Mesothelial cell of epicardium (in vitro differentiated cells): ENCODE measurements at places on chromosomes 5 and 9.

GRCh38 chr9:34520096-34520495 lies 2.7 kb downstream of the ENHO start:
- no peak for DNase-seq

- DNase-seq, result no peak
Observed at GRCh38 chr9:10633785-10634184, 21.0 kb upstream of the PTPRD start.

DNA sequence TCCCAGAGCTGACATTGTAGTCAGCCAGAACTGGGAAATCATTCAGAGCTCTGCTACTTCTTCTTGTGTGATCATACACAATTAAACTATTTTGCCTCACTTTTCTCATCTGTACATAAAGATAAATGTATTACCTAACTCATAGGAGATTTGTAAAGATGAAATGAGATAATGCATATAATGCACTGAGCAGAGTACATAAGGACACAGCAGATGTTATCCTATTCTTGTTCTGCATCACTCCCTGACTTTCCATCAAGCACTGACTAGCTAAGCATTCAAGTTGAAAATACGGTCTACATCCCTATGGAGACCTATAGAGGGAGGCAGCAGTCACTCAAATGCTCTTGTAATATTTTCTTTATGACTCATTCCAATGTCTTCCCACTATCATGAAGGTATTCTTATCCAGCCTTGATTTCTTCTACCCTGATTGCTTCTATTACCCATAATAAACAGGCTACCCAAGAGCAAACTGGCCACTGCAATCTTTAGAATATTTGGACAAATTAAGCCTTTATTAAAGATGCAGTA lies 16.3 kb upstream of the PRR16 start:
- no peak for DNase-seq

GRCh38 chr5:56503929-56504328 lies 270.8 kb upstream of the ANKRD55 start:
- DNase-seq, result no peak

GRCh38 chr5:112703866-112704820 lies 33.5 kb upstream of the APC start:
- no peak for DNase-seq

DNA sequence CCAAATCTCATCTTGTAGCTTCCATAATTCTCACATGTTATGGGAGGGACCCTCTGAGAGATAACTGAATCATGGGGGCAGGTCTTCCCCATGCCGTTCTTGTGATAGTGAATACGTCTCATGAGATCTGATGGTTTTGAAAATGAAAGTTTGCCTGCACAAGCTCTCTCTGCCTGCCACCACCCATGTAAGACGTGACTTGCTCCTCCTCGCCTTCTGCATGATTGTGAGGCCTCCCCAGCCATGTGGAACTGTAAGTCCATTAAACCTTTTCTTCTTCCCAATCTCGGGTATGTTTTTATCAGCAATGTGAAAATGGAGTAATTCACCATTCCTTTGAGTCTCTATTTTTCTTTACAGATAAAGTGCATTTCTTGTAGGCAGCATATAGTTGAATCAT lies 66.9 kb upstream of the FNIP1 start:
- no peak for DNase-seq

GRCh38 chr5:10448754-10449360 lies 7.2 kb downstream of the ROPN1L start:
- DNase-seq, result no peak

DNA sequence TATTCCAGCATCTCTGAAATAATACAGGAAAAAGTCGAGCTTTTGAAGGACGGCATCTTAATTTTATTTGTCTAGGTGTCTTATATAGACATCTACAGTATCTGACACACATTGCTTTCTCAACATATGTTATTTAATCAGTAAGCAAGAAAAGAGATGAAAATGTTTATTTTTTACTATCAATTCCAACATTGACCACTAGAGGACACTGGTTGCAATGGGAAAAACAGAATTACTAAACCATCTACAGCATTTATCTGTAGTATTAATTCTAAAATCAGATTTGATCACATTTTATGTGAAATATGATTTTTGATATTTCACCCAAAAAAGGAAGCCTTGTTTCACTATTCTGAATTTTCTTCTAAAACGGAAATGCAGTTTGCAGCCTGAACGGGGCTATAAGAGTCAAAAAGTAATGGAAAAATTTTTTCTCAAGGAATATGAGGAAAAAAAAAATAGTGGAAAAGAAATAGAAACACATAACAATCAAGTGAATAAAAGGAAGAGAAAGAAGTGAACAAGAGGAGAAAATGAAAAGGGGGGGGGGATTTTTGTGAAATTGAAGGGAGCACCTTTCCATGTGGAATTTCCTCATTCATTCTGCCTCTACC lies 98.6 kb downstream of the OSTF1 start:
- no peak for DNase-seq

- no peak for DNase-seq
Observed at GRCh38 chr5:173093606-173094005, 37.5 kb downstream of the CREBRF start.

DNA sequence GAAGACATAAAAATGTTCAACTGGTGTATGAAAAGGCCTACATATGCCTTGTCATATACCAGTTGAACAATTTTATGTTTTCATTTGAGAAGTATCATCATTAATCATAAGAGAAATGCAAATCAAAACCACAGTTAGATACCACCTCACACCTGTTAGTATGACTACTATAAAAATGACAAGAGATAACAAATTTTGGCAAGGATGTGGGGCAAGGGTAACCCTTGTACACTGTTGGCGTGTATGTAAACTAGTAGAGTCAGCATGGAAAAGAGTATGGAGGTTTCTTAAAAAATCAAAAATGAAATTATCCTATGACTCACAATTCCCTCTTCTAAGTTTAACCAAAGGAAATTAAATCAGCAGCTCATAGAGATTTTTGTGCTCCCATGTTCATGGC lies 250.4 kb upstream of the ST8SIA4 start:
- DNase-seq, result no peak

GRCh38 chr5:170479484-170479883 lies 24.3 kb upstream of the KCNIP1 start:
- no peak for DNase-seq

- DNase-seq, result no peak
Observed at GRCh38 chr9:69940674-69941073, 103.0 kb upstream of the MAMDC2 start.

DNA sequence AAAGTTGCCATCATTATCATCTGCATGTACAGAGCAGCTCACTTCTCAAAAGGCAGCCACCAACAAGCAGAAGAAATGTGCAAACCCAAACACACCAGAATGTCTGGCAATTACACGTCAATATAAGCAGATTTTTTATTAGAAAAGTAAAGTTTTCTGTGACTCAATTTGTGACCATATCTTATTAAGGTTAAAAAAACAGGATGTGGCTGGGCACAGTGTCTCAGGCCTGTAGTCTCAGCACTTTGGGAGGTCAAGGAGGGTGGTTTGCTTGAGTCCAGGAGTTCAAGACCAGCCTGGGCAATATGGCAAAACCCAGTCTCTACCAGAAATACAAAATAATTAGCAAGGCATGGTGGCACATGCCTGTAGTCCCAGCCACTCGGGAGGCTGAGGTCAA lies 176.7 kb downstream of the FANCC start:
- no peak for DNase-seq

DNA sequence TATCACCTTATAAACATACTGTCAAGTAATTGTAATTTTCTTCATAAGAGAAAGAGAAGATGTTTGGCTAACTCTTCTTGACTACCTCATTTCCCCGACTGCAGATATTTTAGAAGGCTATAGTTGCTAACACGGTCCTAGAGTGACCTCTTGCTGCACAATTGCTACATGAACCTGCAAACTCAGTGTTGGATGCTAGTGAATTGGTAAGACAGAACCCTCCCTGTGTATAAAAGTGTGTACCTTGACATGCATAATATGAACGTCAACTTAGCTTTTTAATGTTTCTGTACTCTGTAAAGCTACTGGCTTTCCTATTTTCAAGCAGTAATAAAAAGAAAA lies 46.7 kb upstream of the CER1 start:
- DNase-seq, result no peak

DNA sequence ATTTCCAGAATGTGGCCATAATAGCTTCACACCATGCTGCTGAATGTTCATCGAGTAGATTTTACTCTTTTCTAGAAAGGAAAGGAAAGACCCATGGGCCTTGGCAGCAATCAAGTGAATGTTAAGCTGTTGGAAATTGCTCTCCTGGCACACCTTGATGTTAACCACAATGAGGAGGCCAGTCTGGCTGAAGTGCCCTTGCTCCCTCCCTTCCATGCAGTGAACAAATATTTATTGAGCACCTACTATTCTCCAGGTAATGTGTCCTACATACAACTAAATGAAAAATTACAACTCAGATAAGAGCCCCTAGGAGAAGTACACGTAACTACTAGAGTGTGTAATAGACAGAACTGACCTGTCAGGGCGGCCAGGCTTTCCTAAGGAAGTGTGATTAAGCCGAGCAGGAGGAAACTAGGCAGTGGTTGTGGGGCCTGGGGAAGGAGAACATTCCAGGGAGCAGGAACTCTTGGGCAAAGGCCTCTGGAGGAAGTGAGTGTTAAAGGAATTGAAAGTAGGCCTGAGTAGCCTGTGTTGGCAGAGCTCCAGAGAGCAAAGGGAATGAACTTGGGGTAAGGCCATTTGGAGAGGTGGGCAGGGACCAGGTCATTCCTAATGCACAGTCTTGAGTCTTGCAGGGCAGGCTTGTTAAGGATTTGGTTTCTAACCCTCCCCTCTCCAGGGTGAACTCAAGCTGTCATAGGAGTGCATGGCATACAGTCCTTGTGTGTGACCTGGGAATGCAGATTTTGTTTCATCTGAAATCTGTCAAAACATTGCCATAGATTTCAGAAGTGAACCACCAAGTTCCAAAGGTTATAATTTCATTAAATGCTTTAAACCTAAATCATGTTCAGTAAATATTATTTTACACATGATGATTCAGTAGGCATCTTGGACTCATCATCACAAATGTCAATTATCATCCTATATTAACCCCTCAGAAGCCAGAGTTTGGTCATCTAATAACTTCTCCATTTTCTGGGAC lies 9.0 kb upstream of the ZSWIM6 start:
- DNase-seq, result no peak

DNA sequence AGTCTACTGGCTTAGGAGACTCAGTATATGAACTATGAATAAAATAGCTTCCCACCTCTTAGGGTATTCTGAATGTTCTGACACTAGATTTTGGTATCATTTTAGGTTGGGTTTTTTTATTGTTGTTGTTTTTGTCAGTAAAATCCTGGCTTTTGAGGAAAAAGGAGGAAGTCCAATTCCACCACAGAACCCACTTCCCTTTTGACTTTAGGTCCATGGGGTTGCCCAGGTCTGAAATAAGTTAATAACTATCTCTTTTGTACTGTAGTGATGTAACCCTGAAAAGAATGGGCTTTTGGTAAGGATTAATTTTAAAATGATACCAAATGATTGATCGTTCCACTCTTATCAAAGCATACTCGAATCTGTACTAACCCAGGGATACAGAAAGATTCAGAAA lies 29.1 kb upstream of the IL12B start:
- DNase-seq, result no peak

DNA sequence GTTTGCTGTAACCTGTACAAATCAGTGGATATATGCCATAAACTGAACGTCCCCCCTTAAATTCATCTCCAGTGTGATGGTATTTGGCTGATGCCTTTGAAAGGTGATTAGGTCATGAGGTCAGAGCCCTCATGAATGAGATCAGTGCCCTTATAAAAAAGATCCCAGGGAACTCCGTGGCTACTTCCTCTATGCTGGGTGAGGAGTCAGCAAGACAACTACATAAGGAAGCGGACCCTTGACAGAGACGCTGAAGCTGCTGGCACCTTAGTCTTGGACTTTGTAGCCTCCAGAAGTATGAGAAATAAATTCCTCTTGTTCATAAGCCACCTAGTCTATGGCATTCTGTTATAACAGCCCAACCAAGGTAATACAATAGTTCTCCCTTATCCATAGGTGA lies 215.1 kb upstream of the ZNF608 start:
- no peak for DNase-seq

GRCh38 chr5:141485321-141486055 lies 658 bp downstream of the PCDHGC4 start:
- no peak for DNase-seq

GRCh38 chr5:143968071-143968878 lies 156.3 kb downstream of the HMHB1 start:
- no peak for DNase-seq

DNA sequence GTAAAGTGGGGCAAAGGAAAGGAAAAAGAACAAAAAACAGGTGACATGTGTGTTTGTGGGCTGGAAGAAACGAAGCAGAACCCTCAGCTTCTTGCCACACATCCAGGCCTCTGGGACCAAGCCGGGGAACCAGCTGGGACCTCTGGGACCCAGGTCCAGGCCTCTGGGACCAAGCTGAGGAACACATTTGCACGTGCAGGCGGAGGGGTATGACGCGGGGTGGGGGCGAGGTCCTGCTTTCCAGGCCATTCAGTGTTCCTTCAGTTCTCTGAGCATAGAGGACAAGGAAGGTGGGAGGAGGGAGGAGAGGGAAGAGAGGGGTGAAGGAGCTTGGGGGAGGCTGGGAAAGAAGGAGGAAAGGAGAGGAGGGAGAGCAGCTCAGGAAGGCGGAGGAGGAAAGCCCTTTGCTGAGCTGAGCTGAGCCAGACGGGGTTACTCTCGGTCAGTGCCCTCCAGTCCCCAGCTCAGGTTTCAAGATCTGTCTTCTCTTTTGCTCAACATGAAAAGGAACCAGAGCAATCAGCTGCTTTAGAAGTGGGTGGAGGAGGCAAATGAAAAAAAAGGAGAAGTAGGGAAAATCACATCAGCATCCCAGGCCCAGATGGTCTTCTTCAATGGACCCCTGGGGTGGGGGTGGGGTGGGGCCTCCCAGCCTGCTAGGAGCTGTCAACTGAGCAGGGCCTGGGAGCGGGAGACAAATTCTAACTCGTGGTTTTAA lies 59.1 kb downstream of the ABCA1 start:
- peak; percentile 69 for DNase-seq

DNA sequence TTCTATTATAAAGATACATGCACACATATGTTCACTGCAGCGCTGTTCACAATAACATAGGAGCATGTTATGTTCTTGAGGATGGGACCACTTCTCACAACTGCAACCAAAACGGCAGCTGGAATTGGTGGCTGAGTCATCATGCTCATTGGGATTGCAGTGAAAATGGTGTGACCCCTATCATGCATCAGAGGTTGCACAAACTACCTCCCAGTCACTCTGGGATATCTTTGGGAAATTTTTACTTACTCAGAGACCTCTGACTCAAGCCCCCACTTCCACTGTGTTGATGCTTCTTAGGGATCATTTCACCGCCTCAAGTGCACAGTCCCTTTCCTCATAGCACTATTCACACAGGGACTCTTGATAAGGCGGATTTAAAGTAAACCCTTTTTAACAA lies 474.1 kb downstream of the BNC2 start:
- no peak for DNase-seq

- no peak for DNase-seq
Observed at GRCh38 chr5:80961376-80962281, 1.5 kb downstream of the RASGRF2 start.
